ENCODE measurements at places on chromosomes 13 and 19.

DNA sequence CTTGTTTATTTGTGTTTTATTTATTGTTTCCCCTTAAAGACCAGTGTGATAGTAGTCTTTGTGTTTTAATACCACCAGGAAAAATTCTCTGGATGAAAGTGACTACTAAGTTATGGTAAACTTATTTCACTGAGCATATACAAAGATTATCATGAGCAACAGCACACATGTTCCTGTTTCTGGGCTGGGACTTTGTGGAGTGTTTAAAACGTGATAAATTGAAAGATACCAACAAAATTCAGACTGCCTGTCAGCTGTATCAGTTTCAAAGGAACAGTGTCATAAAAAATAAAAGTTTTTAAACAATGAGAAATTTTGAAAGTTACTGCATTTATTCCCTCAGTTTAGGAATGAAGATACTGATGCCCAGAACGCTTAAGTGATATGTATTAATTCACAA lies 259.4 kb downstream of the DACH1 start:
- no peak for DNase-seq

GRCh38 chr13:43464578-43465264 lies 322.1 kb downstream of the ENOX1 start:
- DNase-seq, result no peak

- DNase-seq, result no peak
Measured at GRCh38 chr13:110894086-110894485, 20.8 kb downstream of the ANKRD10 start.

GRCh38 chr19:46614114-46614722 lies 10.7 kb downstream of the PTGIR start:
- peak; percentile 85 for DNase-seq

DNA sequence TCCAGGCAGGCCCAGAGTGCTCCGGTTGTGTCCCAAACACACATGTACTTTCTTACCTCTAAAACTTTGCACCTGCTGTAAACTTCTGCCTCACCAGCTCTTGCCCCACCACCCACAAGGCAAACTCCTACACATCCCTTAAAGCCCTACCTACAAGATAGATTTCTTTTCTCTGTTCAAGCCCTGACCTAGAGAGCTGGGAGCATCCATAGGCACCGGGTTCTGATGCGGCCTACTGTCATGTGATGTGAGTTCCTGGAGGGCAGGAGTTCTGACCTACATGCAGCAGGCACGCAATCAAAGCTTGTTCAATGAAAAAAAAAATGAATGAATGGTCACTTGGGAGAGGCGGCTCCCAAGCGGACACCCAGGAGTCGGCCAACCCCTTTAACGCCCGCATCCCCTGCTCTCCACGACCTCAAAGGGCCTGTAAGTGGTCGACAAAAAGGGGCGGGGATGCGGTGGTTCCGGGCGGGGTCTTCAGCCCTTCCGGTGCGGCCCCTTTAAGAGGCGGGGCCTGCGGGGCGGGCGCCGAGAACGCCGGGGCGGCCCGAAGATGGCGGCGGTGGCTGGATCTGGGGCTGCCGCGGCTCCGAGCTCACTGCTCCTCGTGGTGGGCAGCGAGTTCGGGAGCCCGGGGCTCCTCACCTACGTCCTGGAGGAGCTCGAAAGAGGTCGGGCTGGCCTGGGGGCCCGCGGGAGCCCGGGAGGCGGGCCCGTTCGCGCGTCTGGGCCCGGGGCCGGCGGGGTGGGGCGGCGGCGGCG lies at the start of gene MAP1S:
Gene MAP1S, plus strand, starts transcription at position 534 of the 765 bp plus-strand sequence. Its CDS starts 23 bp downstream, at position 557.
- DNase-seq, result peak; percentile 2

DNA sequence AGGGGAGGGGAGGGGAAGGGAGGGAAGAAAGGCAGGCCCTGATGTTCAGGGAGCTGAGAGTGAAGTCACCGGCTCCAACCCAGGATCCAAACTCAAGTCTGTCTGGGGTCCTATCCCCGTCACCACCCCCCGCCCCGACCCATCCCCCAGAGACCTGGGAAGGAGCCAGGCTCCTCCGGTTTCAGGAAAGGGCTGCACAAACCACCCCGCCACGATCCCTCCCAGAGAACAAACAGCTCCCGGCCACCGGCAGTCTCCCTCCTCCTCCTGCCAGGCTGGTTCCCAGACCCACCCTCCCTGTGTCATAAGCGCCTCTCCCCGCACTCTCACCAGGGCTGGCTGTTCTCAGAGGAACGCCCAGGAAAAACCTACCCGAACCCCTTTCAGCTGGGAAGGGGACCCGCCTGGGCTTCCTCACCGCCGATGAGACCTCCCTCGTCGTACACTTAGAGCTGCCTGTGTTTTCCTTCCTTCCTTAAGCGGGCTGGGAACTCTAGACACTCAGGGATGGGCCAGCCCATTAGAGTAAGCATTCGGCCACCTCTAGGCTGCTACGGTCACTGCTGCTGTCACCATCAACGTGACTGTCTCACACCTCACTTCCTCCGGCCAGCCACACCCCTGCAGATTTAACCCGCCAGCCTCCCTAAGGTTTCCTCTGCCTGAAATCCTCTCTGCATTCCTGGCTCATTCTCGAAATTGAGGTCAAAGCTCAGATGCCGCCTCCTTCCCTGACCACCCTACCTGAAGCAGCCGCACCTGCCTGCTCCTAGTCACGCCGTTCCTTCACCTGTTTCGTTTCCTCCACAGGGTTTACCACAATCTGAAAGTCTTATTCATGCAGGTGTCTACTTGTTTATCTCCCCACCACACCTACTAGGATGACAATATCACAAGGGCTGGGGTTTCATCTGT lies 6.3 kb upstream of the RDH13 start:
- DNase-seq, result no peak

DNA sequence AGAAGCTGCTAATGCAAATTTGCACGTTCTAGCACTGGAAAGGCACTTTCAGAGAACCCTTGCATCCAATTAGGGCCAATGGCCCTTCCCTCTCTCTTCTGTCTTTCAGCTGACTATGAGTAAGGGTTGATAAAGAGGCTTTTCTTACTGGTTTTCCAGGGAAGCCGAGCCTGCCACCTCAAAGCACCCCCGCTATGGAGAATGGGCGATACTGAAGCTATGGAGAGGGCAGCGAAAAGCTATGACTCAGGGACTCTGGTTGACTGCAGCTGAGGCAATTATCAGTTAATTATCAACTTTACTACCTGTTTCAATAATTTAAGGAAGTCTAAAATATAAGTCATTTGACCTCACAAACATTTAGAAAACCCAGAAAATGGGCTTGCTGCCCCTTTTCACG lies 115.8 kb downstream of the TRPC4 start:
- DNase-seq, result no peak

GRCh38 chr19:12723641-12724426 lies at the start of gene TNPO2:
TSS of gene TNPO2 (minus strand) at chr19:12723932. CDS start at chr19:12720977, 2,955 bp downstream.
- peak; percentile 53 for DNase-seq

DNA sequence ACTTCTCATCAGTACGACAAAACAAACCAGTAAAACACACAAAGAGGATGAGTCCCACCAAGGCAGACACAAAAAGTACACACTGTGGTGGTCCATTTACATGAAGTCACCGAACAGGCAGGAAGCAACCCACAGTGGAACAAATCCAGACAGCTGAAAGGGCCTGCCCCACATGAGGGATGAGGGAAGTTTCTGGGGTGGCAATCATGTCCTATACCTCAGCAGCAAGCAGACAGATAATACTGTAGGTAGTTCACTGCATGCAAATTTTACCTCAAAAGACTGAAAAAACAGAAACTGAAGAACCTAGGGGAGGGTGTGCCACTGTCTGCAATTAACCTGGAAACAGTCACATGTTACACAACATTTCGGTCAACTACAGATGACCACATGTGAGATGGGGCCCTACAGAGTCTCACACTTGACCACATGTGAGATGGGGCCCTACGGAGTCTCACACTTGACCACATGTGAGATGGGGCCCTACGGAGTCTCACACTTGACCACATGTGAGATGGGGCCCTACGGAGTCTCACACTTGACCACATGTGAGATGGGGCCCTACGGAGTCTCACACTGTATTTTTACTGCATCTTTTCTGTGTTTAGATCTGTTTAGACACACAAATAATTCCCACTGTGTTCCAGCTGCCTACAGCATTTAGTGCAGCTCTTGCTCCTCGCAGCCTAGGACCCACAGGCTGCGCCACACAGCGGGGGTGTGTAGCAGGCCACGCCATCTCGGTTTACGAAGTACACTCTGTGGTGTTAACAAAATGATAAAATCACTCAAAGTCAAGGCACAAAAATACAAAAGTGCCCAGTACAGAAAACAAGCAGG lies 22.2 kb downstream of the PCID2 start:
- DNase-seq, result no peak

DNA sequence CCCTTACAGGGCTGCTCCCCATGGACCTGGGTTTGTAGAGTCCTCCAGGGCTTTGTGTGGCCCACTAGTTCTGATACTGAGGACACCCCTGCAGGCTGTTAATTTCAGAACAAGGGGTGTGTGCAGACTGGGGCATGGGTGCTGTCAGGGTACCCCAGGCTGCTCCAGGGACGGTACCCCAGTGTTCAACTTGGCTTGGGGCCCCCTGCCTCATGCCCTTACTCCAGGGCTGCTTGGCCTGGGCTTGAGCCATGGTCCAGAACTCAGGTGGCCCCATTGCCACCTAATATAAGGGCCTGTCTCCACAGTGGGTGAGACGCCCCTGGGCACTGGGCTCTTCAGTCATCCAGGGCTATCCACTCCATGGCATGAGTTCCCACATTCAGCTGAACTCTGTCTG lies 1417.6 kb downstream of the UQCRFS1 start:
- DNase-seq, result no peak

GRCh38 chr13:98825659-98826058 lies 73.2 kb upstream of the SLC15A1 start:
- DNase-seq, result no peak

DNA sequence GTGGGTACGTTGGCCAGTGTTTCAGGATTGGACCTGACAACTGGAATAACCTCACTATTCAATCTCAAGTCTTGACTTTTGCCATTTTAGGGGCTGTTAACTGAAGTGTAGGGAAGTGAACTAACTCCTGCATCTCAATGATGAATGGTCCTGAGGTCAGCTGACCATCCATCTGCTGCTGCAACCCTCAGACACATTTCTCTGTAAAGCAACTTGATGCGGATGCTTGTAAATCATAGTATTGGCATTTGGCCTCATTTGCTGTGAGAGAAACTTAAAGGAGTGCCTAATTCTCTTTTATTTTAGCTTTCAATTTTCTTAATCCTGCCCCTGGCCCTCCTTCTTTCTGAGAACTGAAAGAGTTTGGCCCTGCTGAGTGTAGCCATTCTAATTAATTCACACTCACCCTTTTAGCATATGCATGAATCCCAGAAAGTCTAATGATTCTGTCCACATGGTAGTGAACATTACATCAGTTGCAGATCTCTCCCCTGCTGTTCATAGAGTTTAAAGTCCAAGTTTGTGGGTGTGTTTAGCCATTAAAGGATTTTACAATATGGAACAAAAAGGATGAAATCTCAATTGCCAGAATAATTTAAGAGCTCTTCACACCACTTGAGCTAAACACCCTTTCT lies 1531.4 kb upstream of the SLC10A2 start:
- DNase-seq, result no peak

- no peak for DNase-seq
Measured at GRCh38 chr13:46324976-46325375, 62.1 kb downstream of the RUBCNL start.

- DNase-seq, result peak; percentile 25
Measured at GRCh38 chr13:113305208-113305607, 8.2 kb downstream of the LAMP1 start.

DNA sequence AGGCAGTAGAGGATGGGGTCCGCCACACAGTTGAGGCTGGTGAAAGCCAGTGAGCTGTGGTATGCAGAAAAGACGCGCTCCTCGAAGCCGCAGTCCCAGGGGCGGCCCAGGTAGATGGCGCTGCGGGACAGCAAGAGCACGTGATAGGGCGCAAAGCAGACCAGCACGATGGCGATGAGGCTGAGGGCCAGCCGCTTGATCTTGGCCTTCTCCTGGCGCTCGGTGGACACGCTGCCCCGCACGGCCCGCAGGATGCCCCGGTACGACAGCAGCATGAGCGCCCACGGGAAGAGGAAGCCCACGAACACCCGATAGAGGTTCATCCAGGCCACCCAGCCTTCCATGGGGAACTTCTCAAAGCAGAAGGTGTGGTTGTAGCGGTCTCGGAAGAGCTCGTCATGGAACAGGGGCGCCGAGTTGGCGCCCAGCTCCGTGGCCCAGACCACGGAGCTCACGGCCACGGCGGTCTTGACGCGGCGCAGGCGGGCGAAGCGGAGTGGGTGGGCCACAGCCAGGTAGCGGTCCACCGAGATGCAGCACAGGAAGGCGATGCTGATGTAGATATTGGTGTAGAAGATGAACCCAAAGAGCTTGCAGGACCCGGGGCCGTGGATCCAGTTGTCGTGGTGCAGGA lies 6.5 kb upstream of the OPA3 start:
- no peak for DNase-seq

- no peak for DNase-seq
Measured at GRCh38 chr19:30293051-30293785, 79.0 kb upstream of the ZNF536 start.

DNA sequence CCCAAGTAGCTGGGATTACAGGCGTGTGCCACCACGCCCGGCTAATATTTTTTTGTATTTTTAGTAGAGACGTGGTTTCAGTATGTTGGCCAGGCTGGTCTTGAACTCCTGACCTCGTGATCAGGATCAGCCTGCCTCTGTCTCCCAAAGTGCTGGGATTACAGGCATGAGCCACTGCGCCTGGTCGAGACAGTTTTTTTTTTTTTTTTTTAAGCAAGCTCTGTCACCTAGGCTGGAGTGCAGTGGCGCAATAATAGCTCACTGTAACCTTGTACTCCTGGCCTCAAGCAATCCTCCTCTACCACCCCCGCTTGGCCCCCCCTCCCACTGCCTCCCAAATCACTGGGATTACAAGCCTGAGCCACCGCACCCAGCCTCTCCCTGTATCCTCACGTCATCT lies 6.4 kb upstream of the MAP2K7 start:
- no peak for DNase-seq

DNA sequence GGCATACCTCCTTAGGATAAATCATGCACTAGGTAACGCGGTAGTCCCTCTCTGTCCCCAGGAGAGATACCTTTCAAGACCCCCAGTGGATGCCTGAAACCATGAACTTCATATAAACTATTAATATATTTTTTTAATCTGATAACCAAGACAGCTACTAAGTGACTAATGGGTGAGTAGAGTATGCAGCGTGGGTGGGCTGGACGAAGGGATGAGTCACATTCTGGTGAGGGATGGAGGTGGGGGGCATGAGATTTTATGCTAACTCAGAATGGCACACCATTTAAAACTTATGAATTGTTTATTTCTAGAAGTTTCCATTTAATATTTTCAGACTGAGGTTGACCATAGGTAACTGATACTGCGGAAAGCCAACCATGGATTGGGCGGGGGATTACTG lies 46.2 kb downstream of the CDK8 start:
- DNase-seq, result no peak

DNA sequence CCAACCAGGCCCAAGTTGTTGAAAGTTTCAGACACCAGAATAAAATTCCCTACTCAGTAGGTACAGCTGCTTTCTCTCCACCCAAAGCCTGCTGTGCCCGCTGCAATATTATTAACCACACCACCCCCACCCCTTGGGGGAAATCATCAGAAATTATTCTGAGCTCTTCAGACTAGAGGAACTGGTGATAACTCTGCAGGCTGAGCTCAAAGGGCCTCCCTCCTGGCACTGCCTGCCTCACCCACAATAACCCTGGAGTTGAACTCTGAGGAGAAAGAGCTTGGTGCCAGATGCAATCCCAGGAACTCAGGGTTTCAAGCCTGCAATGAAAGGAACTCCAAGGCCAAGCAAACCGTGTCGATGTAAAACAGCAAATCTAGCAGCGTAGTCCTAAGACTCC lies 381.7 kb upstream of the ZNF507 start:
- DNase-seq, result no peak
